BJ (cell line): ENCODE measurements at places on chromosomes 13 and 19. TPM values are rescaled to one million over a fixed set of nuclear protein-coding genes. Genes with fewer than 3 reads are reported as not detected.
A peak's percentile ranks its signal among the peaks of the same experiment; 100 is the strongest.

DNA sequence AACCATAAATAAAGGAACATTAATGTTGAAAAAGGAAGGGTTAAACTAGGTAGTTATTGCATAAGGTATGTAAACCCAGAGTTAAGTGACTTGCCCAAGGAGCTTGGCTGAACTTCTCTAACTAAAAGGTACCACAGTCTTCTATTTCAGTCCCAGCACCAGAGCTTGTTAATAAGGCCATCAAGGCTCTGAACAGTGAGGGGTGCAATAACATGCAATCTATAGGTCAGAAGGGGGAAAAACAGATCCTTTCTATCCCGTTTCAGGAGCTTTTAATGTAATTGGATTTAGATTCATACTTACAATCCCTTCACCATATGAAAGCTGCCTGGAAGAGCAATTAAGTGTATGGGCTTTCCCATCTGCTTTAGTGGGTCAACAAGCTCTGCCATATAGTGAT is 441.5 kb upstream of the SPRY2 start:
- no peak for DNase-seq

Gene VSTM1
- polyA plus RNA-seq, result not detected in 2 replicates

DNA sequence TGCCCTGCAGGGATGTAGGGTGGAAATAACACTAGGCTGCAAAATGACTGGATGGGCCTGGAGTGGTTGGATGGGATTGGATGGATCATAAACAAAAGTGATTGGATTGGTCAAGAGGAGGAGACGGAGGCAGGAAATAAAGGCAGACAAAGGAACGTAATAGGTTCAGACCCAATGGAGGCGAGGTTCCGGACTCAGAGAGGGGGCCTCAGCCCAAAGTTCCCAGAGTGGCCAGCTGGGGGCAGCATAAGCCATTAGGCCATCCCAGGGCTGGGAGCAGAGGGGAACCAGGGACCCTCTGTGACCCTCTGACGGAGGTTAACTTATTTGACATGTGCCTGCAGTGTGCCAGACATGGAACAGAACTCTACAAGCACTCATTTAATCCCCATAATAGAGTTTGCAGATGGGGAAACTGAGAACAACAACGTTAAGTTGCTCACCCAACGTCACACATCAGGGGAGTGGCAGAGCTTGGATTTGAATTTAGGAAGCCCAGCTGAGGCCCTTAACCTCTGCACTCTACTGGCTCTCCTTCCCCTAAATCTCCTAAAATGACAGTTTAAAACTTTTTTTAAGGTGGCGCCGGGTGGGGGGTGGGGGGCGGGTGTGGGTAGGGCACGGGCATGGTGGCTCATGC is 15.3 kb upstream of the MAP1S start:
- DNase-seq, result no peak

DNA sequence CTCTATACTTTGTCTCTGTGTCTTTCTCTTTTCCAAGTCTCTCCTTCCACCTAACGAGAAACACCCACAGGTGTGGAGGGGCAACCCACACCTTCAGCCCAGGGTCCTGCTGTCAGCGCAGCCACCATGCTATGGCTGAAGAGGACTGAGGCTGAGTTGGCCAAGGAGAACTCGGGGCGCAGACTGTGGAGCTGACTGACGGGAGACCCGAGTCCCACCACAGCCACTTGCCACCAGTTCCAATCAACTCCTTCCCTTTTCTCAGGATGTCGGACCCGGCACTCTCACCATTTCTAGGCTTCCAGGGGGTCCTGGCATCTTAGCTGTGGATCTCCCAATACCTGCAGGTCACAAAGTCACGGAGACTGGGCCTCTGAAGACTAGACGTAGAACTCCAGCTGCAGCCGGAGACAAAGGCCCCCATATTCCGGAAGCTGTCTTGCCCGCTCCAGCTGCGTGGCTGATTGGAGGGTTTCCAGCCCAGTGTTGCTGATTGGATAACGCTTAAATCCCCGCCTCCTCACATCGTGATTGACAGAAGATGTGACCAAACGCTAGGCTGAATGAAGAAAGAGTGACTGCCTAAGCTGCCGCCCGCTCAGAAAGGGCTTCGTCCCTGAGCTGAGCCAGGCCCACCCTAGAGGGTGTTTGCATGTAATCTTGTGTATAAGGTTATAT is 63.6 kb downstream of the ZNF429 start:
- DNase-seq, result peak; percentile 68

Gene VSIG10L
- polyA plus RNA-seq, result 0.93 and 1.5 TPM in 2 replicates

Gene ZSCAN4
- not detected in 2 replicates for polyA plus RNA-seq

Gene NCCRP1
- polyA plus RNA-seq, result 0.04 TPM in 2 replicates

Gene FAM32A
- 140 and 156 TPM in 2 replicates for polyA plus RNA-seq

GRCh38 chr19:13885826-13886365 is 9.0 kb downstream of the NANOS3 start:
- no peak for DNase-seq

DNA sequence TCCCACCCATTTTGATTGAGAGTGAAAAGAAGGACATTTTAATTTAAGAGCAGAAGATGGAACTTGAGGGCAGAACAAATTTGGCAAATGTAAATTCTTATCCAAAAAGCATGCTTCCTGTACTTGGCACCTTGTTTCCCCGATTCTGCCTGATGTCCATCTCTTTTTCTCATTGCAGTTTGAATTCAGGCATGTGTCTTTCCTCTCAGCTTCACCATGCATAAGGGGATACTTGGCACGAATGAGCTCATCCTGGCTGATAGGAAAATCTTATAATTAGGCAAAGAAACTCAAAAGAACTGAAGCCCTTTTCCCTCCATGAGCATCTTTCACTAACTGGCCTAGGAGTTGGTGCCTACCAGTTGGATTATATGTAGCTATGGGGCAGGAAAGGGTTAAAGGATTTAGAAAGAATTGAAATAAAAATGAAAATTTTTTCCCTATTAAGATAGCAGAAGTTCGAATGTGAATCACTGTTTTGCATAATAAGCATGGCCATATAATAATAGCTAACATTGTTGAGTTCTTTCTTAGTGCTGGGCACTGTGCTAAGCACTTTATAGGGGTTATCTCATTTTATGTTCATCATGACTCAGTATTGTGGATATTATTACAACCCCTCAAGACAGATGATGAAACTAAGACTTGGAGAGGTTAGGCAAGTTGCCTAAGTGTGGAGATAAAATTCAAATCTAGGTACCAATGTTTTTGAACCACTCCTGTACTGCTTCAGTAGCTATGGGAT is 386.6 kb downstream of the KCNRG start:
- DNase-seq, result peak; percentile 61

GRCh38 chr13:59730026-59730425 is 433.7 kb downstream of the DIAPH3 start:
- DNase-seq, result no peak

GRCh38 chr19:46861691-46862502 is 1.1 kb downstream of the ARHGAP35 start:
- DNase-seq, result no peak

GRCh38 chr19:17719730-17720400 is 585 bp downstream of the MAP1S start:
- no peak for DNase-seq

- DNase-seq, result peak; percentile 59
These were observed 45.2 kb downstream of the ABCC4 start for GRCh38 chr13:95256091-95256490.

Gene AMH
- 0.59 and 0.66 TPM in 2 replicates for polyA plus RNA-seq

GRCh38 chr19:48445256-48445605 is 552 bp upstream of the GRWD1 start:
- peak; percentile 52 for DNase-seq

DNA sequence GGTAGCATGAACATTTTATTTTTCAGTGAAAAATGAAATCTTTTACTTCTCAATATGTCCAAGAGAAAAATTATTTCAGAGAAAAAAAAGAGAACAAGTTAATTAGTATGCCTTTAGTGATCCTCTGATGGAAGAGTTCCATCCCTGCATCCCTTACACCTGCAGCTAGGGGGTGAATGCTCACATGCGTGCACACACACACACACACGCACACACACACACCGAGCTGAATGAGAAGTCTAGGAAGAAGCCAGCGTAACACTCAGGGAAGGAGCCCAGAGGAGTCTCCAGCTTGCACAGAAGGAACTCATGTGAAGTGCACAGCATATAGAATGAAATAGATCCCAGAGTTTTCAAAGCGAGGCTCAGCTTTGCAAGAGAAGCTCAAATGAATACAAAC is 510.5 kb downstream of the IRS2 start:
- no peak for DNase-seq

GRCh38 chr19:47122359-47123335 is 8.0 kb upstream of the SAE1 start:
- DNase-seq, result no peak

DNA sequence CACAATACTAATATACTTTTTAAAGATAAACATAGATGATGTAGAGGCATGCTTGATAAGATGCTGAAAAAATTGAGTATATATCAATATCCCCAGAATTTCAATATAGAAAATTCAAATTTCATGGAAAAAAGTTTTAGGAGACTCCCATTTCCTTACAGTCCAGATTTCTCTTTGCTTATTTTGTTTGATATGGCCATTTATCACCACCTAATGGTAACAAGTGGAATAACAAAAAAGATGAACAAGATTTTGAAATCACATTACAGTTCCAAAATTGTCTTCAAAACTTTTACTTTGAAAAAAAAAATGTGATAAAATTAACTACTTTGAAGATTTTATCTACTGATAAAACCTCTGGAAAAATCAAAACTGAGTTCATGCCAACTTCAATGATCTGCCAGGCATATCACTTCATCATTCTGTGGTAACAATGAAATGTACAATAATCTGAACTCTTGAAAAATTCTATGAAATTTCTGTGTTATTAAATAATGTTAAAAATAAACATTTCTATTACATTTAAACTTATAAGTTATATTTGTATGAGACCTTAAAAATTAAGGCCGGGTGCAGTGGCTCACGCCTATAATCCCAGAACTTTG is 17.5 kb downstream of the MIPEP start:
- DNase-seq, result no peak
